Endothelial cell (in vitro differentiated cells): ENCODE measurements at places on chromosomes 7 and 10.
A peak's percentile ranks its signal among the peaks of the same experiment; 100 is the strongest.

DNA sequence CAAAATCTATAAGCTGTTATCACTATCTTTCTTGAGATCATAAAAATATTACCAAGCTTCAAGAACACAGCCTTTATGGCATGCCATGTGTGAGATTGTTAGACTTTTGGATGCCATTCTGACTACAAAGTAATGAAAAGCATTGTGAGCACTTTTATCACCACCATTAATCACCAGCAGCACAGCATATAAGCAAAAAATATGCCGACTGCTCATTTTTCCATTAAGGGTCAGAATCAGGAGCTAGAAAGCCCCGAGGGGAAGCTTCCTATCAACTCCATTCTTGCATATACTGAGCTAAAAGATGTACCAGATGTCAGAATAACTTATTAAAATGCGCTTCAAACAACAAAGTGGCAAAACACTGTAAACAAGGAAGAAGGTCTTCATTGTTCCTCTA, 114.3 kb downstream of the LMBR1 start:
- no peak for DNase-seq

DNA sequence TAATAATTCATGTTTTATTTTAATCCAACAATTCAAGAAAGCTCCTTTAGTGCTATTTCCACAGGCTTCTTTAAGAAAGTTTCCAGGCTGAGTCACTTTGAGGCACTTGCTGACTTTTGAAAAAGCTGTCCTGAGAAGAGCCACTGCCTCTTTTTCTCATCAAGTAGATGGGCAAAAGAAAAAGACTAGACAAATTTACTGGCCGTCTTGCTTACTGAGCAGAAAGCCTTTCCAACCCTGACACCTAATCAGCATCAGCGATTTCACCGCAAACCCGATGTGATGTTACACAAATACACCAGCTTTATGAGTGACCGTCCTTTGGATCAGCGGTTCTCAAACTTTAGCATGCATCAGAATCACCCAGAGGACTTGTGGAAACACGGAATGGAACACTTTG, 24.3 kb downstream of the CTTNBP2 start:
- no peak for DNase-seq

DNA sequence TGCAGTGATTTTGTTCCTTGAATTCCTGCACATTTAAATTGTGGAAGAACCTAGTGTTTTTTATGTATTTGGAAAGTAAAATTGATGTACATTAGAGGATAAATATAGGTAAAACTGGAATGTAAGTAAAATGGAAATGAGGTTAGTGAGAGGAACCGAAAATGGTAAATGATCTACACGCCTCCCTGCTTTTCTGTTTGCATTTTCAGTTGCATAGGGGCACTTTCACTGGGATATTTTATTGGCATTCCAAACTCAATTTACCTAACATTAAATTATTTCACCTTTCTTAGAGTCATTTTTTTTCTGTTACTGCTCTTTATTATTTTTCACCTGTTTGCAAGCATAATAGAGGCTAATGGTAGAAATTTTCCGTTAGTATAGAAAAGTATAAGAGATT, 8.0 kb downstream of the CDK13 start:
- DNase-seq = no peak

DNA sequence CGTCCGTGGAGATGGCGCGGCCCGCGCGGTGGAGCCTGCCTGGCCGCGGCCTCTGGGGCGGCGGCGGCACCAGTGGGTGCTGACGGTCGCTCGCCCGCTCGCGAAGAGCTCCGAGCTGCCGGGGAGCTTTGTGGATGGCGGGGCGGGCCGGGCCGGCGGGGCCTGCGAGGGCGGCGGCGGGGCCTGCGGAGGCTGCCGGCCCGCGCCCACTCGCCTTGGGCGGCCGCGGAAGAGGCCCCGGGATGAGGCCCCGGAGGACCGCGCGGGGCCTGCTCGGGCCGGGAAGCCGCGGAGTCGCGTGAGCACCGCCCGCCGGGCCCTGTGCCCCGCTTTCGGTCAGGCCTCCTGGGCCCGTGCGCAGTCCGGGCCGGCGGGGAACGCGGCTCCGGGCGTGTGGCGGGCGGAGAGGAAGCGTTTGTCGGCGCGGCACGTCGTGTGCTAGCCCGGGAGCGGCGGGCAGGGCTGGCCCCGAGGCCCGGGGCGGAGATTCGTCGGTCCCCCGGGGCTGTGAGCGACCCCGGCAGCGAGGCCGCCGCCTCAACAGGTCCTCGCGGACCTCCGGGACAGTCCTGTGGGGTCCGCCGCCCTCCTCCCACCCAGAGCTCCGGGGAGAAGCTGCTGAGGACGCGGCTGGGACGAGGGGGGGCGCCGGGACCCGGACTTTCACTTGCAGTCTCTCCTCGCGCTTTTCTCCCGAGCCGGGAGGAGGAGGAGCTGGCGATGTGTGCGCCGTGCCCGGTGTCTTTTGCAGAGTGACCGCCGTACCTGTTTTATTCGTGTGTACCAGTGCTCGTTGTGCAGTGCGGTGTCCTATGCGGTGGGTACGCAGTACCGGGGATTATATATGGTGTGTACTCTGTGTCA, 578 bp downstream of the ZMYND11 start:
- peak; percentile 57 for DNase-seq

DNA sequence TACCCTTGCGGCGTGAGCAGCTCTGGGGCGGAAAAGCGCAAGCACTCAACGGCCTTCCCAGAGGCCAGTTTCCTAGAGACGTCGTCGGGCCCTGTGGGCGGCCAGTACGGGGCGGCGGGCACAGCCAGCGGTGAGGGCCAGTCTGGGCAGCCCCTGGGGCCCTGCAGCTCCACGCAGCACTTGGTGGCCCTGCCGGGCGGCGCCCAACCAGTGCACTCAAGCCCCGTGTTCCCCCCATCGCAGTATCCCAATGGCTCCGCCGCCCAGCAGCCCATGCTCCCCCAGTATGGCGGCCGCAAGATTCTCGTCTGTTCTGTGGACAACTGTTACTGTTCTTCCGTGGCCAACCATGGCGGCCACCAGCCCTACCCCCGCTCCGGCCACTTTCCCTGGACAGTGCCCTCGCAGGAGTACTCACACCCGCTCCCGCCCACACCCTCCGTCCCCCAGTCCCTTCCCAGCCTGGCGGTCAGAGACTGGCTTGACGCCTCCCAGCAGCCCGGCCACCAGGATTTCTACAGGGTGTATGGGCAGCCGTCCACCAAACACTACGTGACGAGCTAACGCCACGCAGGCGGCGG, 12.6 kb downstream of the TRIM8 start:
- DNase-seq = no peak

- no peak for DNase-seq
These were observed 456.2 kb downstream of the DNAJB6 start for GRCh38 chr7:157793087-157793353.

DNA sequence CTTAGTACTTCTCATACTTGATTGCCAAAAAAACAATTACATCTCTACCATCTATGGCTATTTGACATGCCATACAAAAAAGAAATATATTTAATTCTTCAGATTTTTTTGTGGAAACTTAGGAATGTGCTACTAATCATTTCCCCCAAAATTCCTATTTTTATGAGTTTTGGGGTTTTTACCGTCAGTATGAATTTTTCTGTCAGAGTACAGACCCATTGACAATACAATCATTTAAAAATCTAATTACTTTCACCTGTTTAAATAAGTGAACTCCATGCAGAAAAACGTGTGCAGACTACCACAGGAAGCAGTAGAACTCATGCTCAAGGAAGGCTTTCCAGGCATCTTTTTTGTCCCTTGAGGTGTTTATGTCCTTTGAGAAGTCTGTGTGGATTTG, 48.8 kb upstream of the FOXP2 start:
- DNase-seq = no peak

DNA sequence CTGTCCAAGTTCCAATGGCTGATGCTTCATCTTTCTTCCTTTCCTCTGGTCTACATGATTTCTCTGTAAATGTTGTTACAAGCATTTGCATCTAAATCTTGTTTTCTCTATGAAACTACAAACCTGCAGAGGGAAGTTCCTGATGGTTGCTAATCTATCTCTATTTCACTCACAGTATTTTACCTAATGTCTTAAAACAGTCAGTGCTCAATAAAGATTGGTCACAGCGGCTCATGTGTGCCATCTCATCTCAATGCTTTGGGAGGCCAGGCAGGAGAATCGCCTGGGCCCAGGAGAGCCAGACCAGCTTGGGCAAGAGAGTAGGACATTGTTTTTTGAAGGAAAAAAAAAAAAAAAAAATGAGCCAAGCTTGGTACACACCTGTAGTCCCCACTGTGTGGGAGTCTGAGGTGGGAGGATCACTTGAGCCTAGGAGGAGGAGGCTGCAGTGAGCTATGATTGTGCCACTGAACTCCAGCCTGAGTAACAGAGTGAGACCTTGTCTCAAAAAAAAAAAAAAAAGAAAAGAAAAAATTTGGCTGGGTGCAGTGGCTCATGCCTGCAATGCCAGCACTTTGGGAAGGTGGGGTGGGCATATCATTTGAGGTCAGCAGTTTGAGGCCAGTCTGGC, 71.3 kb upstream of the ARMC3 start:
- DNase-seq = no peak

GRCh38 chr7:134290286-134290685, 26.4 kb downstream of the SLC35B4 start:
- no peak for DNase-seq
